H9 (cell line): ENCODE measurements at places on chromosomes 1 and 21. TPM values are rescaled to one million over a fixed set of nuclear protein-coding genes. Genes with fewer than 3 reads are reported as not detected.

- H3K27me3 ChIP-seq = no peaks in the 10 kb centered on the region
- DNase-seq = no peak
- no peaks in the 10 kb centered on the region for H3K36me3 ChIP-seq
- no peaks in the 10 kb centered on the region for H3K4me1 ChIP-seq
Observed at GRCh38 chr1:177315261-177315660, 144.5 kb downstream of the BRINP2 start.

Gene C1orf210
- 5.9 and 6.3 TPM in 2 replicates for total RNA-seq

Gene MCOLN3
- total RNA-seq = 10.6 and 10.8 TPM in 2 replicates

Gene GPR61
- total RNA-seq = 0.24 and 0.48 TPM in 2 replicates

DNA sequence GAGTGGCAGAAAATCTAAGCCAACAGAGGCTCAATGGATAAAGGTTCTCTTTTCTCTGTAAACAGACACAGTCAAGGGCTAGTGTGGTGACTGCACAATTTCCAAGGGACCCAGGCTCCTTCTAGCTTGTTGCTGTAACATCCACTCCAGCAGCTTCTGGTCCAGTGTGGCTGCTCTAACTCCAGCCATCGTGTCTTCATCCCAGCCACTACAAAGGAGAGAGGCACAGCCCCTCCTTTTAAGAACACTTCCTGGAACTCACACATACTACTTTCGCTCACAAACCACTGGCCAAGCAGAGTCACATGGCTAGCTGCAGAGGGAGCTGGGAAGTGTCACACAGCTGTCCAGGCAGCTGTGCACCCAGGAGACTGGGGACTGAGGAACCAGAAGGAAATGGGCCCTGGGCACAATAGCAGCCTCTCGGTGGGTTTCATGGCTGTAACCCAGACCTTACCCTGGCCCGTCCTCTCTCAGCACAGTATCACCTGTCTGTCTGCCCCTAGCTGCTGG lies 188.6 kb upstream of the VAMP3 start:
- no peaks in the 10 kb centered on the region for H3K27me3 ChIP-seq
- no peaks in the 10 kb centered on the region for H3K36me3 ChIP-seq
- H3K27ac ChIP-seq = no peak overlapping the region
- no peaks in the 10 kb centered on the region for H3K4me1 ChIP-seq
